ENCODE measurements at places on chromosomes 11 and 22.

DNA sequence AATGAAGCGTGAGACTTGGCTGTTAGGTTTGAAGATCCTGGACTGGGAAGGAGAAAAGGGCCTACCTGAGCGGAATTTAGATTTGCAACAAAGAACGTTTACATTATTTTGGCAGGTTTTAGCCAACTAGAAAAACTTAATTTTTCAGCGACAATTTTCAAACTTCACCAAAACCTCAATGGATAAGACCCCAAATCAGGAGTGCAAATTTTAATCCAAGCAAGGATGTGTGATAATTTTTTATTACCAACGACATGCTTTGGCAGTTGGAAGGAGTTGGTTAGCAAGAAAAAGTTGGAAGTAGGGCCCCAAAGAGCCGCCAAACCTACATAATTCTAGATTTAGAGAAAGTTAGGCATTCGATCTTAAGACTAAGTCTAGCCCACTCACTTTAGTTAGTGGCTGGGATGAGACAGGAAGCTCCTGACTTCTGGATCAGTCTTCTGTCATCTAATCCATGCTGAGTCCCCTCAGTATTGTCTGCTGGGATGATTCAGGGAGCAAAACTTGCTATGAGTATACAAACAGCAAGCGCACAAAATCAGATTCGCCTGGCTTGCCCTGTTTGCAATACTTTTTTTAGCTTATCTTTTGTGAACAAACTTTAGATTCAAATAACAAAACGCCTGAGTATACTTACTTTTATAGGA is 787 bp upstream of the RDX start:
- DNase-seq, result no peak

- no peak for DNase-seq
Measured at GRCh38 chr11:67344264-67344663, 9.1 kb downstream of the POLD4 start.

GRCh38 chr11:45180179-45180847 is 33.9 kb downstream of the PRDM11 start:
- DNase-seq, result no peak

- DNase-seq, result no peak
Measured at GRCh38 chr22:30212363-30212995, 34.1 kb downstream of the LIF start.

- no peak for DNase-seq
Measured at GRCh38 chr11:65305501-65306268, 9.0 kb upstream of the CDC42EP2 start.

DNA sequence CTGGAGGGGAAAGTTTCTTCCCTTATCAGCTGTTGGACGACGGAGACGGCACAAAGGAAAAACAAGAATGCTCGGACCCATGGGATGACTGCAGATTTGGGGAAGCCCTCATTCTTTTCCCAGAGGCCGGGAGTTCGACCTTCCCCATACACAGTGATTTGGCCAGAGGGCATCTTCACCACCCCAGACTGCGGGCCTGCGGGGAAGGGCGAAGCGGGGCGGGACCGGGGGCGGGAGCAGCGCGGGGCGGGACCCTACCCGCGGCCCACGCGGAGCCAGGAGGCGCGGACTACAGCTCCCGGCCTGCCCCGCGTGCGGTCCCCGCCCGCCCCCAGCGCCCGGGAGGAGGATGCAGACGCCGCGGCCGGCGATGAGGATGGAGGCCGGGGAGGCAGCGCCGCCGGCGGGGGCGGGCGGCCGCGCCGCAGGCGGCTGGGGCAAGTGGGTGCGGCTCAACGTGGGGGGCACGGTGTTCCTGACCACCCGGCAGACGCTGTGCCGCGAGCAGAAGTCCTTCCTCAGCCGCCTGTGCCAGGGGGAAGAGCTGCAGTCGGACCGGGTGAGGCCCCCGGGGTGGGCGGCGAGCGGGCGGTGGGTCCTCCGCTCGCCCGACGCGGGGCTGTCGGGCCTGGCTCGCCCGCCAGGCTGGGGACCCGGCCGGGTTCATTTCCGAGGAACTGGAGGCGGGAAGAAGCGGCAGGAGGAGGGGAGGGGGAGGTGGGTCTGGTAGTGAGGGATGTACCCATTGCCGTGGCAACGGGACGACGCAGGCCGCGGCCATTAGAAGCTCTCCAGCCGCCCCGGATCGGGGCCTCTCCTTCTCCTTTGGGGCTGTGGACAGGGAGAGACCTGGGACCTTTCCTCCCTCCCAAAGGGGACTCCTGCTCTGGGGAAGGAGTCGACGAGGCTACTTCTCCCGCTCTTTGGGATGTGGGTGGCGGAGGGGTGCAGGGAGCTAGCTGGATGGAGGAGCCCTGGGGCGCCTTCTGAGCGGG is at the start of gene KCTD17:
Gene KCTD17, plus strand, starts transcription at position 352 of the 995 bp plus-strand sequence. Its CDS starts 19 bp downstream, at position 371.
- peak; percentile 55 for DNase-seq

DNA sequence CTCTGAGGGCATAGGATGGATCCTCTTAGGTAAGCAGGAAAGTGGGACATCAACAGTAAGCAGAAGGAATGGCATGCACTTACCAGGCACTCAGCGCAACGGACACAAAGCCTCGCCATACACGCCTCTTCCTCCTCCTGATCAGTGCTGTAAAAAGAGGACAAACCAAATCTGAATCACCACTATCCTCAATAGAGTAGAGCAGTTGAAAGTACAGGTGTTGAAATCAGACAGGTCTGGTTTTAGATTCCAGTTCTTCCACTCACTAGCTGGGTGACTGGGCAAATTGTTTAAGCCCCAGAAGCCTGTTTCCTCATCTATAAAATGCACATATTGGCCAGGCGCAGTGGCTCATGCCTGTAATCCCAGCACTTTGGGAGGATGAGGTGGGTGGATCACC is 8.6 kb upstream of the JAML start:
- DNase-seq, result no peak

- DNase-seq, result no peak
Measured at GRCh38 chr22:49936973-49937757, 18.7 kb downstream of the CRELD2 start.

GRCh38 chr11:8732324-8732670 is 49.7 kb downstream of the RPL27A start:
- no peak for DNase-seq

- DNase-seq, result no peak
Measured at GRCh38 chr11:12179531-12179930, 69.1 kb downstream of the MICAL2 start.

GRCh38 chr11:107561688-107562087 is 3.8 kb downstream of the ALKBH8 start:
- no peak for DNase-seq

- DNase-seq, result no peak
Measured at GRCh38 chr11:2015025-2015424, 17.4 kb upstream of the H19 start.

DNA sequence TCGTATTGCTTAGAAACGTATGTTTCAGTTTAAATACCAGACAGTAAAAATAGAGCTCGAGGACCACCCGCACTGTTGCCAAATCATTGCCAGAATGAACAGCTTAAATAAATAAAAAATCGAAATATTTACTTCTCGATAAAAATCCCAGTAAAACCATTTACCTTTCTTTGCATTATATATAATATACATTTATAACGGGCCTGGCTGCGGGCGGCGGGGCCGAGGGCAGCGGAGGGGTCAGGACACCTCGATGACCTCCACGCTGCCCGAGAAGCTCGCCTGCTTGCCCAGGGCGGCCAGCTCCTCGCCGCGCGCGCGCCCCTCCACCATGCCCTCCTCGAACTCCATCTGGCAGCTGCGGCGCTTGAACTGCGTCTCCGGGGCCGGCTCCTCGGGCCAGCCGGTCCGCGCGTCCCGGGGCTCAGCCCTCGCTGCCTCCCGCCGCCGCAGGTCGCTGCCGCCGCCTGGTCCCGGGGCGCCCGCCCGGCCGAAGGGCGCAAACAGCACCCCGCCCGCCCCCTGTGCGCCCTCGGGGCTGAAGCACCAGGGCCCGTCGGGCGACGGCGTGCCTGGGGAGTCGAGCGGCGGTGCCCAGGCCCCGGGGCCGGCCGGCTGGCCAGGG is 15.7 kb downstream of the DUSP8 start:
- DNase-seq, result no peak

DNA sequence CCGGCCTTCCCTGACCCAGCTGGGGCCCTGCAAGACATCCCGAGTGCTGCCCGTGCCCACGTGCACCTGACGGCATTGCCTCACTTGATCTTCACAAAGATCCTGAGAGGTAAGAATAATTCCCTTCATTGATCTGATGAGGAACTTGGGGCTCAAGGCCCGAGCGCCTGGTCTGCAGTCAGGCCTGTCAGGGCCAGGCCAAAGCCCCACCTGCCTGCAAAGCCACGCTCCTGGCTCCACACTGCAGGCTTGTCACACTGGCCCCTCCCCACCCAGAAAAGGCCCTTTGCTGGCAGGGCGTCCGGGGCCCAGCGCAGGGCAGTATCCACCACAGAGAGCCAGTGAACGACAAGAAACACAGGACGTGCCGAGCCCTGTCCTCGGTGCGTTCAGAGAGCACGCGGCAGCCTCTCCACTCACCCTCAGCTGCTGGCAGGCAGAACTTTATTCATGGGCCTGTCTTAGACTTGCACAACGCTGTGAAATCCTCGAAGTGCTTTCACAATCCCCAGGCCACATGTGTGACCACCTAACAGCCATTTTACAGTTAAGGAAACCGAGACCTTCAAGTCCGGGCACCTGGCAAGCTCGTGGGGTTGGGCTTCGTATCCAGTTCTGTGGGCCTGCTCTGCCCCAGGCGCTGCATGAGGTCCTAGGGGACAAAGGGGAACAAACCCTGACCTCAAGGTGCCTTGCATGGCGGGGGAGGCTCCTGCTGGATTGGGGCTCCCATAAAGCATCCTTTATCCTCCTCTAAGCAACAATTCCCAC is 14.8 kb downstream of the KIAA0930 start:
- no peak for DNase-seq

DNA sequence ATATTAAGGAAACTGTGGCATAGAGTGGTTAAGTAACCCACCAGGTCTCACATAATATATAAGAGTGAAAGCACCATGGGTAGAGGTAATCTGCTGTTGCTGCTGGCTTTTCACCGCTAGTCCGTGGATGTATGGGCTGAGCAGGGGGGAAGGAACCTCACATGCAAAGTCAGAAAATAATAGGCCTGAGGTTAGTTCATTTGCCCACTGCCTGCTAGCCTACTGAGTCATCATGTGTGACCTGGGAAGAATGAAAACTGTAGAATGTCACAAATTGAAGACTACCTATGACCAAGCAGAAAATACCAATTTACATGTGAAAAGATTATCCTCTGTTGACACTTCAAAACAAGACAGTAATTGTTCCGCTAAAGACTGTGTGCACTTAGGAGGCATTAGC is 560.1 kb upstream of the FAT3 start:
- DNase-seq, result no peak

GRCh38 chr11:39374963-39375698 is 2084.3 kb downstream of the LRRC4C start:
- DNase-seq, result no peak

DNA sequence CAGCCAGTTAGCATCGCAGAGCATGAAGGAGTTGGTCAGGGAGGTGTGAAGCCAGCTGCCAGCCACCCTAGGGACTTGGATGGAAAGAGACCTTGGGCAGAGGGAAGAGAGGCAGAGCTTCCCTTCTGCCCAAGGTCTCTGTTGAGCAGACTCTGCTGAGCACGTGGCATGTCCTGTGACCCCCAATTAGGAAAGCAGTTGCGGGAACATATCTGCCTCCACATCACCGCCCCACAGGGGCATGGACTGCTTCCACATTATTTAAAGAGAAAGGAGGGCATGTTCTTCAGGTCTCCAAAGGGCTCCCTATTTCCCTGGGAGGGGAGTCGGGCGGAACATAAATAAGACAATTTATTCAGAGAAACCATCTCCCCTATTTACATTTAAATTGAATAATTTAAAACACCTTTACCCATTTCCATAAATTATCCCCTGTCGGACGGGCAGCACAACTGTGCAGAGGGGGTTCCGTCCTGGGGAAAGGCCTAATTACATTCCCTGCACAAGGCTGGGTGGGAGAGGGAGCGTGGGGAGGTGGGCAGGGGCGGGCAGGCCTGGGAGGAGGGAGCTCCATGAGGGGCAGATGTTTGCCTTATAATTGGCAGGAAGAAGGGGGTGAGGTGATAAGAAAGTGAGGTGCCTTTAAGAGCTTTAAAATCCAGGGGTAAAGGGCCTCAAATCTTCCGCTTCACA is 88.8 kb upstream of the THY1 start:
- no peak for DNase-seq

GRCh38 chr11:44446996-44447771 is 118.3 kb upstream of the CD82 start:
- DNase-seq, result no peak

GRCh38 chr11:9594267-9595046 is 21.0 kb downstream of the WEE1 start:
- DNase-seq, result no peak

DNA sequence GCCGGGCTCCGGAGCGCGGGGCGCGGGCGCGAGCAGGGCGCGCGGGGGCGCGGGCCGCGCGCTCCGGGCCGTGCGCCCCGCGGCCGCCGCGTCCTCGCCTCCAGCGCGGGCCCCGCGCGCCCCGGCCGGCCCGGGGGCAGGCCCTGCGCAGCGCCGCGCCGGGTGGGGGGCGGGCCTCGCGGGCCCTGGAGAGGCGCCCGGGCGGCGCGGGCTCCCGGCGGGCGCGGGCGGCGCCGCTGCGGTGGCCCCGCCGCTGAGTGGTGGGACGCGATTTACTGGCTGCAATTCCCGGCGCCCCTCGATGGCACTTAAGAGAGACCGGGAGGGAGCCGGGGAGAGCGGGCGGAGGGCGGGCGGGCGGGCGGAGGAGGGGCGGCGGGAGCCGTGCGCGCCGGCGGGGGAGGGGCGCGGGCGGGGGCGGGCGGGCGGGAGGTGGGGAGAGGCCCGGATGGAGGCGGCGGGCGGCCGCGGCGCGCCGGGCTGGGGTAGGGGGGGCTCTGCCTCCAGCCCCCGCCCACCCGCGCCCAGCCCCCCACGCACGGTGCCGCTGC is 73.2 kb upstream of the TCF20 start:
- DNase-seq, result no peak

DNA sequence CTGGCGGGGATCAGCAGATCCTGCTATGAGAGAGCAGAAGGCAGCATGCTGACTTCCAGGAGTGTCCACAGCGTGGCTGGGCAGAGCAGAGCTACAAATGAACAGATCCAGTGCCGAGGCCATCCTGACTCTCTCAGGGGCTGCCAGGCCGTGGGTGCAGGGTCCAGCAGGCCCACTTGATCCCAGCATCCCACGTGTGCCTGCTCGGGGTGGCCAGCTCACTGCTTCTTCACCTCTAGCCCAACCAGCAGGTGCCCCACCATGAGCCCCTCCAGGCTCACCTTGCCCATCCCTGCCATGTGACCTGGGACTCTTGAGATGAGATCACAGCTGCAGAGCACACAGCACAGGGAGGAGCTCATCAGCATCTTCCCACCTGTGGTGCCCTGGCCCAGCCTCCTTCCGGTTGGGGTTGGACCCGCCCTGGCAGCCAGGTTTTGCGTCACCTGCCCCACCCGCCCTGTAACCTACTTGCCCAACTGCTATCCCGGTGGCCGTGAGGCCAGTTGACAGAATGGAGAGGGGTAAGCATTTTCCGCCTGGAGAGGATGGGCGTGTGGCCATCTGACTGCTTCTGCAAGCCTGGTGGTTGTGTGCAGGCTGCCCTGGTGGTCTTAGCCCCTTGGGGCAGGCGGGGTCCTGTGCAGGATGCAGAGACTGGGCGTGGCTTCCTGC is 11.0 kb downstream of the TANGO2 start:
- DNase-seq, result no peak

GRCh38 chr11:7555052-7555699 is 41.4 kb downstream of the PPFIBP2 start:
- DNase-seq, result no peak

All from stimulated activated CD8-positive, alpha-beta memory T cell treated with anti-CD3 and anti-CD28 coated beads, Interleukin-7, amount 100 ng/mL, for 24 hours (primary cell).